Fibroblast of gingiva (primary cell): ENCODE measurements at places on chromosomes 2 and 18.

GRCh38 chr18:69897397-69898108 is 50.1 kb downstream of the CD226 start:
- DNase-seq = no peak

- no peak for DNase-seq
Observed at GRCh38 chr2:106272216-106272807, 78.2 kb upstream of the UXS1 start.

DNA sequence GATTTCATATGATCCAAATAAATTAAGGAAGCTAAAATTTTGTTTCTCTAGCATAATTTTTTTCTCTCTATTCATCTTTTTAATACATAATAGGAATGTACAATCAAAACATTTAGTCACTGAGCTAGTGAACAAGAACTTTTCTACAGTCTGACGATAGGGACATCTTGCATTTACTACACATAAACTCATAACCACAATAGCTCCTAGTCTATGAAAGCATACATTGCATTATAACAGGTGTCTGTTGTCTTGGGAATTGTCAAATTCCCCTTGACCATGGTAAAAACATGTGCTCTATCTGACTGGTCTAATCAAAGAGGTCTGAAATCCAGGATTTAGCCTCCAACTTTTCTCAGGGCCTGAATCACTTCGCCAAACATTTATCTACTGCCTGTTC is 144.8 kb downstream of the FAM124B start:
- DNase-seq = no peak

DNA sequence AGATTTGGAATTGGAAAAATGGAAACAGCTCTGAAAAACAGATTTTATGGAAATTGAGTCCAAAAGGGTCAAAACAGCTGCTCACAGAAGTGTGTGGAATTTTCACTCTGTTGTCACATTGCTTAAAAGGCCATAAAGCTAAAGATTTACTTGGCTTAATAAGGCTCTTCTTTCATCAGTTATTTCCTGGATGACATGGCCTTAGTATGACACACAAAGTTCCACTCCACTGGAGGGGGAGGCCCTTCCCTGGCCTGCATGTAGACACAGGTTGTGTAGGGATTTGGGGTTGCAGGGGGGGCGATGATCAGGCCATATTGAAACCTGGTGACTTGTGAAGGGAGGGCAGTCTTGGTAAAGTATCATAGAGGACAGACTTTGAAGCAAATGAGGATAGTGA is 34.0 kb downstream of the TMEM185B start:
- DNase-seq = no peak

GRCh38 chr2:56510610-56511009 is 326.8 kb downstream of the CCDC85A start:
- DNase-seq = no peak

- no peak for DNase-seq
Observed at GRCh38 chr2:54691445-54692135, 31.9 kb upstream of the EML6 start.

GRCh38 chr2:18349421-18349820 is 211.0 kb downstream of the RDH14 start:
- no peak for DNase-seq

- DNase-seq = no peak
Observed at GRCh38 chr2:8624855-8625398, 56.9 kb upstream of the ID2 start.

GRCh38 chr2:42937171-42937875 is 144.9 kb upstream of the HAAO start:
- no peak for DNase-seq

- DNase-seq = peak; percentile 47
Observed at GRCh38 chr2:227325839-227326195, 766 bp downstream of the MFF start.

- no peak for DNase-seq
Observed at GRCh38 chr18:48833701-48834412, 116.9 kb downstream of the SMAD7 start.

GRCh38 chr2:36536776-36537175 is 61.2 kb downstream of the FEZ2 start:
- DNase-seq = no peak

- DNase-seq = no peak
Observed at GRCh38 chr2:21429747-21430146, 306.0 kb downstream of the TDRD15 start.

- DNase-seq = peak; percentile 81
Observed at GRCh38 chr2:96631804-96632435, 6.2 kb downstream of the KANSL3 start.

DNA sequence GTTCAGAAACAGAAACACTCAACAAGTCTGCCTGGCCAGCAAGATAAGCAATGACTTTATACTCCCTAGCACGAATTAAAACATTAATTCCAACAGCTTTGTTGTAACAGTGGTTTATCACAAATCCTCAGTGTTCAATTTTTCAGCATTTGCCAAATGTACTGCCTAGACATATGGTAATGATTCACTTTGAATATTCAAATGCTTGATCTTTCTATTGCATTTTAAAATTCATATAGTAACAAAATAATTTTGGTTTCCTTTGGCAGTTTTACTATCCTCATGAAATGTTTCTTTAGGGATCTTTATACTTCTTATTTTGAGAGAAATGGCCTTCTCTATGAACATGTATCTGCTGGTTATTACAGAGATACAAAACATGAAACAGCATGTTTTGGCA is 851.8 kb upstream of the NXPH2 start:
- no peak for DNase-seq

- DNase-seq = no peak
Observed at GRCh38 chr2:72954376-72955227, 37.3 kb downstream of the EMX1 start.

DNA sequence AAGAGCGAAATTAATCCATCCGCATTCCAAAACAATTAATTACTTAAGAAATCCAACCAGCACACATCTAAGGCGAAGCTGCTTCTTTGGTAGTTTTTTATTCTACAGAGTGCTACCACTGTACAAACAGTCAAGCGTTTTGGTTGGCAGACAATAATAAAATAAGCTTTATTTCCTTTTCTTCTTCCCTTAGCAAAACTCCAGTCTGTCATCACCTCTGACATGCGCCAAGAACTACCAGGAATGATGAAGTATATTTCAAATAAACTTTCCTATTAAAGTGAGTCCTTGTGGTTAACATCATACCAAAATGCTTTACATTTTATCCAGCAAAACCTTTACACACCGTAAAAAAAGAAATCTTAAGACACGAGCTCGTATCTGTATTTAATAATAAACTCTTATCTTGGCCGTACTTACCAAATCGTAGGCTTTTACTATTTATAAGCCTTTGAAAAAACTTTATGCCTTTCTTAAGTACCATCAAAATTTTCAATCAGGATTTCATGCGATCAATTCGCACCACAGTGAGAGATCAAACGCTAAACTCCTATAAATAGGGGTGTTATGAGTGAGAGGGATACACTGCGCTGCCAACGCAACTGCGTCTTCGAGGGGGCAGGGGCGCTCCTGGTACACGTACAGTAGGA is 1.3 kb downstream of the ATL2 start:
- DNase-seq = no peak

GRCh38 chr2:201642086-201642578 is 1.2 kb downstream of the TMEM237 start:
- no peak for DNase-seq

- no peak for DNase-seq
Observed at GRCh38 chr2:133768256-133768655, 200.0 kb upstream of the NCKAP5 start.

DNA sequence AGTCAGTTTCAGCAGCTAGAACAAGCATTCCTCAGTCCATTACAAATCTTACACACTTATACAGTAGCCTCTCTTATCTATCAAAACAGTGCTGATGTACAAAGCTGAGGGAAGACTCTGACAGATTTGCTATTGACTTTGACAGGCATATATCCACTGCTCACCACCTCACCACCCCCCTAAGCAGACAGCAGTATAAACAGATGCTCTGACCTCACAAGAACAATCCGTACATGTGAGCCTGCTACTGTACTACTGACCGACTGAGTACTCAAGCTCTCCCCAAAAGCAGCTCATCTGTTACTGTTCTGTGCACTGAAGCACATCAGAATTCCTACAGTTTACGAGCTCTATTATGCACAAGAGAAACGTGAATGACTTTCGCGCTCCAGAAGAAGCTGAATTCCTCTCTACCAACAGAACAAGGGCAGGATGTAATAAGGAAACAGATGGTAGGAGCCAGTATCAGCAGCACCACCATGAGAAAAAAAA is 95.6 kb upstream of the PDE1A start:
- no peak for DNase-seq

GRCh38 chr2:22450831-22451230 is 934.1 kb upstream of the KLHL29 start:
- no peak for DNase-seq

DNA sequence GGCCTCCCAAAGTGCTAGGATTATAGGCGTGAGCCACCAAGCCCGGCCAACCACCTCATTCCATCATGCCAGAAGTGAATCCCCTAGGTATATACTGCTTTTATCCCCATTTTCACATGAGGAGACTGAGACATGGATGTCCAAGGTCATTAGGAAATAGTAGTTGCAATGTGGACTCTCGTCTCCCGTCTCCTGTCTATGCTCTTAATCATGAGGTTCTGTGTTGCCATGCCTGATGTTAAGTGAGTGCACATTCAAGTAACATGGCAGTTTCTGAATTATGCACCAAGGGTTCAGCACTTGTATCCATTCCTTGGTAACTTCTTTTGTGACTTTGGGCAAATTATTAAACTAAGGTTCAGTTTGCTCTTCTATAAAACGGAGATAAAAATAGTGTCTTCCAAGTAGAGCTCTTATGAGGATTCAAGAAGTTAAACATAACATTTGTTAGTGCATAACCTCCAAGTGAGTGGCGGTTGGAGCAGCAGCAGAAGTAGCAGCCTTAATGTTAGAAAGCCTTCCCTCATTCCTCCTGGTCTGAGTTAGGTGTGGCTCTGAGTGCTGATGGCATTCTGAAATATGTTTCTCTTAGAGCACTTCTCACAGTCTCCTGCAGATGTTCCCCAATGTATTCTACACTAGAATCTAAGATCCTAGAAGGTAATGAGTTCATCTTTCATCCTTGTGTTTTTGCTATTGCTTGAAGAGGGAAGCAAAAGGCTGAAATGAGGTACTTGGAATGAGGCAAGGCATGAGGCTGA is 21.9 kb downstream of the SOCS6 start:
- DNase-seq = no peak

GRCh38 chr2:56334622-56335021 is 150.8 kb downstream of the CCDC85A start:
- DNase-seq = no peak

DNA sequence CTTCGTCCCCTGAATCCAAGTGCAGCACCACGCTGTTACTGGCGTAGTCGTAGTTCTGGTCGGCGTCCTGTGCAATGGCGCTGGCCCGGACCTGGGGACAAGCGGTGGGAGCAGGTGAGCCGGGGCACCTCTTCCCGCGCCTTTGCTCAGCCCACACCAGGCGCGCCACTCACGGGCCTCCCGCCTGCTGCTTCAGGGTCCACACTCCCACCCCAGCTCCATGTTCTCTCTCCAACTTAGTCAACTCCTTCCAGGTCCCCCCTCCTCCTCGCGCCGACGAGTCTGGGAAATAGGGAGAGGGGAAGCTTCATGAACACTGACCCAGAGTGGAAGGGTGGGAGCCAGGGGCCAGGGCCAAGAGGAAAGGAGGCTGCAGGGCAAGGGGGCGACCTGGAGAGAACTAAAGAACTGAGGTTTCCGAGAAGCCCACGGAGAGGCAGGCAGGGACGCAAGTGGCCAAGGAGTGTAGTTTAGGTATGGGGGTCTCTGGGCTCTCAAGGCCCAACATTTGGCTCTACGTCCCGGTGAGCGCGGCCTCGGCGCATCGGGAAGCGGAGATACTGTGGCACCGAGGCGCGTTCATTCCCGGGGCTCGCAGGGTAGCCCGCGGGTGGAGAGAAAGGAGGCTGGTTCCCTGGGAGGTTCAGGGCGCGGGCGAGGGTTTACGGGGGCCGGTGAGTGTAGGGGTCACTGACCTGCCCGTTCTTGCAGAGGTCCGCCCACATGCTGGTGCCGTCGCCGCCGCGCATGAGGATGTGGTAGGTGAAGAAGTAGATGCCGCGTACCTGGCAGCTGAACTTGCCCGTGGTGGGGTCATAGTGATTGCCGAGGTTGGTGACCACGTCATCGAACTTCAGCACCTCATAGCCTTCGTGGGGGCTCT is 1.4 kb downstream of the C1QL2 start:
- no peak for DNase-seq

DNA sequence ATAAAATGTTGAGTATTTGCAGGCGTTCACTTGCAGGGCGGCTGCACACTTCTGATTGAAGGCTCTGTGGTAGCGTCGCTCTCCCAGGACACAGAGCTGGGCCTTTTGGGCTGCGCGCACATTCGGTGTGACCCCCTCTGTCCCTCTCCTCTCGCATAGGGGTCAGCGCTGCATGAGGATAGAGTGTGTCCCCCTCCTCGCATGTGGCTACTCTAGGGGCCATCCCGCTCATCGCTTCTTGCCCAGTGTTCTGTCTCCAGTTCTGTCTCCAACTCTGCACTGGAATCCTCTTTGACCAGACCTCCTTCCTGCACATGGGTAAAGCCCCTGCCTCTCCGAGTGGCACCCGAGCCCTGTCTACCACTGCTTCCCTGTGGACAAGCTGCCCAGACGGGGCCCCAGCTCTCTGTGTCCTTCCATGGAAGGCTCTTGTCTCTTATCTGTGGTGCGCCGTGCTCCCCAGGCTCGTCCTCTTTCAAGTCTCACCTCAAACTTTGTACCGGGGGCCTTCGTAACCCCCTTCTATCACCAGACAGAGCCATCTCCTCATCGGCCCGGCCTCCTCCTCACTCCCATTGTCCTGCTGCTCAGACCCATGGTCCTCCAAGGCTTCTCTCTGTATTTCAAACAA is 278.0 kb upstream of the HDAC4 start:
- DNase-seq = no peak

DNA sequence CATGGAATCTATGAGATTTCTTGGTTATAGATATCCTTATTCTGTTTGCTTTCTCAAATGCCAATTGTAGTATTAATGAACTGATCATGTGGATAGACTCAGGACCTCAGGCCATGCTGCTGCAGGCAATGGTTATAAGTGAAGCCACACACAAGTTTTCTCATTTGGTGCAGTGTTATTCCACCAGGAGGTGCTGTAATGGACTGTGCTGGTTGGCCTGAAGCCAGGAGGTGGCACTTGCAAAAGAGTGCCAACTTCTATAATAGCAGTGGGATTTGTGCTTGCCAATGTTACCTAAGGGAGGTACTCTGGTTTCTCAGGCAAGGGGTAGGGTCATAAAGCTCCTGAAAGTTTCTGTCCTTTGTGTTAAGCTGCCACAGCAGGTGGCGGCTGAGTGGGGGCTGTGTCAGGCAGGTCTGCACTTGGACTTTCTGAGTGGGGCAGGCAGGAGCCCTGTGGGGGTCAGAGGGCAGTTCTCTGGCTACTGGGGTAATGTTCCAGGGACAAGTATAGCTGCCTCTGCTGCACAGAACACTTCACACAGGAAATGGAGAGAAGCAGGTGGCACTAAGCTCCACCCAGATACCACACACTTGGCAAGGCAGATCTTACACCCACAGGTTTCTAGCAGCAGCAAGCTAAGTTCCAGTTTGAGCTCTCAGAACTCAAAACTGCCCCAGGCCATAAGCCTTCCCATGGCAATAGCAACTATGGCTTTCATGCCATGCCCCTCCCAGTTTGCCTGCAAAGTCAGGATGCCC is 352.6 kb upstream of the CWC22 start:
- no peak for DNase-seq
